Forelimb muscle (tissue), 1 donor: ENCODE measurements at places on chromosomes 13 and 19. TPM values are rescaled to one million over a fixed set of nuclear protein-coding genes. Genes with fewer than 3 reads are reported as not detected.

DNA sequence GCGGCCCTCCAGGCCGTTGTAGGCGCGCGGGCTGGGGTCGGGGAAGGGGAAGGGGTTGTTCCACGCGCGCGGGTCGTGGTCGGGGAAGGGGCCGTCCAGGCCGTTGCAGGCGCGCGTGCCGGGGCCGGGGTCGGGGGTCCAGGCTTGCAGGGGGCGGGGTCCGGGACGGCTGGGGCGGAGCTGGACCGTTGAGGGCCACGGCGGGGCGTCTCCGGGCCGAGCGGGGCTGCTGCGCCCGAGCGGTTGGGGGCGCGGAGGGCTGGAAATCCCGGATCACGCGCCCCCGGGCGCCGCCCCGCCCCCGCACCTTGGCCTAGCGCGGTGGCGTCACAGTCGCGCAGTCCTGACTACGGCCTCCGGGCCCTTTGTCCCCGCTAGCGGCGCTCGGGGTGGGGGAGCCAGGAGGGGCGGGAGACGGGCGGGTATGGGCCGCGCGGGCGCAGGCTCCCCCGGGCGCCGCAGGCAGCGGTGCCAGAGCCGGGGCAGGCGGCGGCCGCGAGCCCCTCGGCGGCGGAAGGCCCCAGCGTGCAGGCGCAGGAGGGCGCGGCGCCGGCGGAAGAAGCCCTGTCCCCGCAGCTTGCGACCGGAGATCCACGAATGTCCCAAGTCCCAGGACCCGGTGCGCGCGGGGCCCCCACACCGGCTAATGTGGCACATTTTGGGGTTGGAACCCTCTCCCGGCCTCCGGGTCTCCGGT lies 665 bp downstream of the GPX4 start:
- no peak for DNase-seq

Gene MBD3L3
- polyA plus RNA-seq, result not detected

GRCh38 chr19:674282-675151 lies 1.7 kb upstream of the FSTL3 start:
- no peak for DNase-seq

GRCh38 chr19:31597616-31598015 lies 248.4 kb upstream of the TSHZ3 start:
- DNase-seq, result no peak

GRCh38 chr13:79775830-79776229 lies 294.9 kb downstream of the NDFIP2 start:
- no peak for DNase-seq

- no peak for DNase-seq
These were observed 65.2 kb upstream of the LRCH1 start for GRCh38 chr13:46487748-46488147.

DNA sequence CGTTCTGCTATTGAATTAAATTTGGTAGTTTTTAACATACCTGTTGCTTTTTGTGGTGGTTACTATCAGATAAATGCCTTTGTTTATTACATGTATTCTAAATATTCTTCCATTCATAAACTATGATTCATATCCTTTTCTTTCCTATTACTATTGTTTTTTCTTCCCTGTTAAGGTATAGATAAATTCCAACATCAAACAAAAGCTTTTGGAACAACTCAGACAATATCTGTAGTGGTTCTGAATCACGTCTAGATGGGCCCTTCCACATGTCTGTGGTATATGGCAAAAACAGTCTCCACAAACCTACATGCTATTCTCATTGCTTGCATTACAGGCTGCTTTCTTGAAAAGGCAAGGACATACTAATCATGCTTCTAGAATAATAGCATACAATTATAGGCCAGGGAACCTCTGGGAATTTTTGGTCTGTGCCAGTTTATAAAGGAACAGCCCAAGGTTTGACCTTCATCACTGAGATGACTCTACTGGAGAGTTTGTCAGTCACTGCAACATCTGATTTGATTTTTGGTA lies 6.4 kb downstream of the LRCH1 start:
- DNase-seq, result no peak

DNA sequence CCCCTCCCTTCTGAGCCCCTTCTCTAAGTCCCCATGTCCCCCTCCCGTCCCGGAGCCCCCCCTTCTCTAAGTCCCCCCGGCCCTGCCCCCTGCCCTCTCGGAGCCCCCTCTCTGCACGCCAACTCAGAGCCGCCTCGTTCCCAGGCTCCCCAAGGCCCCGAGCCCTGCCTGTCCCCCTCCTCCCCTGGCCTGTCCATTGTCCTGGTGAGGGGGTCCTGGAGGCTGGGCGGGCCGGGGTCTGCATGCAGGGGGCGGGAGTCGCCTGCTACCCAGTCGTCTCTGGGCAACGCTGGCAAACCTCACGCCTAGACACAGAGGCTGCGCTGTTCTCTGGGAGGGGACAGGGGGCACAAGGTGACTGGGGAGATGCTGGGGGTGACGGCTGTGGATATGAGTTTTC lies 39.2 kb upstream of the SEMA6B start:
- no peak for DNase-seq

Gene ZNF541
- 0.08 TPM for polyA plus RNA-seq

Gene CYSLTR2
- 0.14 TPM for polyA plus RNA-seq

DNA sequence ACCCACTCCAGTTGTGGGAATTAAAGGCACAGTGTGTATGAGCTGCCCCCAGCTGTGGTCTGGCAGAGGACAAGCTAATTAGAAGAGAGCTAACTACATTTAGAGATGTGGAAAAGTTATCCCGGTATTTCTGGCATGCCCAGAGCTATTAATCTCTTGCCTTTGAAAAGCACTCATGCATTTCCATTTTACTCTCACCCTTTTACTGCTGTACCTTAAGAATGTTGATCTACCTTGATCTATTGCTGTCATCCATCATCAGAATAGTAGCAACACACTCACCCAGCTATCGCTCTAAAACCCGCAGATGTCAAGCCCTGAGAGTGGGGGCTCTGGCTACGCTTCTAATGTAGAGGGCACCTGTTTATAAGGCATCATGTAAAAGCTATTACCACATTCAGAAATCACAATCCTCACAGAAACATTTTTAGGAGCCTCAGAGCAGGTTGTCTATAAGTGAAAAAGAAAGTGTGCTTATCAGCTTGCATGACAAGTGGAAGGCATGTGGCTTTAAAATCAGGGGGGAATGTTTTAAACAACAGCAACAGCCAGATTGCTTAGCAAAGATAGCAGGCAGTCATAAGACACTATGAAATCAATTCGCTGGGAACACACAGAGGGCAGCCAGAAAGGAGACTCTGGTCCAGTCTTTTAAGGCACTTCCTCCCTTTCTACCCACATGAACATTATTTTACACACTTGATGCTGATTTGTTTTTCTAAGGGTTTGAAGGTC lies 224.2 kb upstream of the IRS2 start:
- no peak for DNase-seq

- DNase-seq, result no peak
These were observed 78.6 kb upstream of the TSHZ3 start for GRCh38 chr19:31427857-31428256.

Gene ZNF699
- polyA plus RNA-seq, result 2.8 TPM

Gene C19orf38
- polyA plus RNA-seq, result 3.0 TPM

DNA sequence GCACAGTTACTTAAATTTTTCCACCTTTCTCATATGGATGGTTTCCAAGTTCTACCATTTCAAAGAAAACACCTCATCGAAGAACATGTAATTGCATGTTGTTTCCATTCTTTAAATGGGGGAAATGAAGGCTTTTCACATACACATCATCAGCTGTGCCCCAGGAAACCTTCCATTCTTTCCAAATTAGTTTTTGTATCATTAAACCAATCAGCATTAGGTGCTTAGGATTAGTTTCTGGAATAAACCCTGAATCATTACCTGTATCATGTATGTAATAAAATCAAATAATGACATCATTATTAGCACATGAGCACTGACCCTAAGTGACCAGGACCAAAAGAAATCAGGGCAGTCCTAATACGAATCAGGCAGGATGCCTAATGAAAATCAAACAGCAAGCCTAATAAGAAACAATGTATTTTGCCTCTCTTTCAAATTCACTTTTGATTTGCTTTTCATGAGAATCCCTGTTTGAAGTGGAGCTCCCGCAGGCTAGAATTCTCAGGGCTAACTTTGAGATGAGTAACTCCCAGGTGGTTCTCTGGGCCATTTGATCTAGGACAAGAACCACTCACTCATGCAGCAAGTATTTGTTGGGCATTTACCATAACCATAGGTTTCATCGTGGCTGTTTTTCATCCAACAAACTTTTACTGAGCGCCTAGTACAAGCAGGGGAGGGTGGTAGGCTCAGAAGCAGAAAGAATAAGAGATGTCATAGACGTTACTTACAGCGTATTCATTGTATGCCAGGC lies 89.2 kb downstream of the MZT1 start:
- no peak for DNase-seq

GRCh38 chr19:54420383-54421168 lies 5.3 kb downstream of the TTYH1 start:
- DNase-seq, result no peak

Gene ENOX1
- 8.2 TPM for polyA plus RNA-seq

Gene NTN5
- 2.9 TPM for polyA plus RNA-seq

- no peak for DNase-seq
These were observed 105.8 kb downstream of the SOX1 start for GRCh38 chr13:112172641-112173251.

- DNase-seq, result no peak
These were observed 6.8 kb downstream of the SLC8A2 start for GRCh38 chr19:47464675-47465419.

DNA sequence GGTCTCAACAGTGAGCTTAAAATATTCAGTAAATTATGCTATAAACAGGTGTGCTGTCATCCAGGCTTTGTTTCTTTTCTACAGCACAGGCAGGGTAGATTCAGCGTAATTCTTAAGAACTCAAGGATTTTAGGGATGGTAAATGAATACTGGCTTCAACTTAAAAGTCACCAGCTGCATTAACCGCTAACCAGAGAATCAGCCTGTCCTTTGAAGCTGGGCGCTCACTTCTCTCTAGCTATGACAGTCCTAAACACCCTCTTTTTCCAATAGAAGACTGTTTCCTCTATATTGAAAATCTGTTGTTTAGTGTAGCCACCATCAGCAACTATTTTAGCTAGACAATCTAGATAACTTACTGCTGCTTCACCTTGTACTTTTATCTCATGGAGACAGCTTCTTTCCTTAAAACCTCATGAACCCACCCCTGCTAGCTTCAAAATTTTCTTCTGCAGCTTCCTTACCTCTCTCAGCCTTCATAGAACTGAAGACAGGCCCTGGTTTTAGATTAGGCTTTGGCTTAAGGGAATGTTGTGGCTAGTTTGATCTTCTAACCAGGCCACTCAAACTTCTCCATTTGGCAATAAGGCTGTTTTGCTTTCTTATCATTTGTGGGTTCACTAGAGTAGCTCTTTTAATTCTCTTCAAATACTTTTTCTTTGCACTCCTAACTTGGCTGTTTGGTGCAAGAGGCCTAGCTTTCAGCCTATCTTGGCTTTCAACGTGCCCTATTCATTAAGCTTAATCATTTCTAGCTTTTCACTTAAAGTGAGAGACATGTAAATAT lies 89.5 kb downstream of the USP12 start:
- DNase-seq, result no peak

Gene CABP5
- not detected for polyA plus RNA-seq

Gene LYPD5
- 0.34 TPM for polyA plus RNA-seq

Gene MKNK2
- polyA plus RNA-seq, result 95.0 TPM

- no peak for DNase-seq
These were observed 829.7 kb downstream of the PCDH17 start for GRCh38 chr13:58461217-58461616.

Gene CTXN1
- 2.0 TPM for polyA plus RNA-seq

Gene IL4I1
- 1.0 TPM for polyA plus RNA-seq

GRCh38 chr13:98274921-98275487 lies 97.9 kb upstream of the RNF113B start:
- DNase-seq, result no peak
